ENCODE measurements at places on chromosomes 5 and 9.
A peak's percentile ranks its signal among the peaks of the same experiment; 100 is the strongest.

DNA sequence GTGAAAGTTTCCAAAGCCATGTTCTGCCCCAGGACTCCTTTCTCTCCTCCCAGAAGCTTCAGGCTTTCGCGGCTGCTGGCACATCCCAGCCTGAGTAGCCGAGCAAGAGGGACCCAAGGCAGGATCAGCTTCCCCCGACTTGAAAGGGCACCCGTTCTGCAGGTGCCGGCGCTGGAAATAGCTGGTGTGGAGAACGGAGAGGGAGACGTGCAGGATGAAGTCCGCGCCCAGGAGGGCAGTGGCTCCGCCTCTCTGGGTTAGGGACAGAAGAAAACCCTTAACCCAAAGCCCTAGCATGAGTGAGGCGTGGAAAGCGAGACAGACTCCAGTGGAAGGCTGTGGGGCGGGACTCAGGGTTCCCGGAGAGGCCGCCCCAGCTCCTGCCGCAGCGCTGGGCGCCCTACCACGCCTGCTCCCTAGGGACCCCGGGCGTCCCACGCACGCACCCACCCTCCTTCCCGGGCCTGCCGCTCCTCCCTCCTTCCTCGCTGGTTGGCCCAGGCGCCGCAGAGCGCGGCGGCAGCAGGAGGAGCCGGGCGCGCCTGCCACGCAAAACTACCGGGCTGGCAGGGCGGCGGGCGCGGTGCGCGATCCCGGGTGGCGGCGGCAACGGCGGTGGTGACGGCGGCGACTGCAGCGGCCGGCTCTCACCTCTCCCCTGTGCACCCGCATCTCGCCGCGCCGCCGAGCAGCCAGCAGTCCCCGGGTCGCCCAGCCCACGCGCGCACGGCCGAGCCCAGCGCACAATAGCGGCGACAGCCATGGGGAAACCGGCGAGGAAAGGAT is at the start of gene SLC1A1:
SLC1A1 (plus strand) TSS at position 550 of the 786 bp plus-strand sequence; CDS start at position 762, 212 bp downstream.
- DNase-seq, result peak; percentile 72

- no peak for DNase-seq
Observed at GRCh38 chr9:101571114-101571513, 23.7 kb downstream of the PPP3R2 start.

DNA sequence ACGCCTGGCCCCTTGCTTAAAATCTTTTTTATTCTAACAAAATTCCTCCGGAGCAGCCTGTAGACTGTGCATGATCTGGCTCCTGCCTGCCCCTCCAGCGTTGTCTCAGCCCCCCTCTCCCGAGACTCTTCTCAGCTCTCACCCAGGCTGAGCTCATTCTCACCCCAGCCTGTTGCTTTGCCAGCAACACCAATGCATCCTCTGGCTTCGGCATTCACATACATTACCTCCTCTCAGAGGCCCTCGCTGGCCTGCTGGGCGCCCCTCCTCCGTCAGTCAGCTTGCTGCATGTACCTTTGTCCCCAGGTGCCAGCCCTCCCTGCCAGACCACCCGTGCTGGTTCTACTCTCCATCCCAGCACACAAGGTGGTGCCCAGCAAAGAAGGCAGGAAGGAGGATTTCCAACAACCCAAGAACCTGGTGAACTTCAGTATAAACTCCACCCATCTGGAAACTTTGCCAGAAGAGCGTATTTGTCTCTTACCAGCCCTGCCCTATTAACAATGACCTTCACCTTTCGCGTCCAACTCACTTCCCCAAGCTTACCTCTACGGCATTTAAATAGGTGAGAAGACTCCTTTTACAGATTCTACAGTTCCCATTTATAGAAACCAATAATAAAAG is 35.0 kb downstream of the MYO10 start:
- DNase-seq, result no peak

- DNase-seq, result peak; percentile 19
Observed at GRCh38 chr5:180135967-180136629, 64.5 kb upstream of the RNF130 start.

GRCh38 chr5:43649256-43649655 is 46.3 kb downstream of the NNT start:
- DNase-seq, result no peak

DNA sequence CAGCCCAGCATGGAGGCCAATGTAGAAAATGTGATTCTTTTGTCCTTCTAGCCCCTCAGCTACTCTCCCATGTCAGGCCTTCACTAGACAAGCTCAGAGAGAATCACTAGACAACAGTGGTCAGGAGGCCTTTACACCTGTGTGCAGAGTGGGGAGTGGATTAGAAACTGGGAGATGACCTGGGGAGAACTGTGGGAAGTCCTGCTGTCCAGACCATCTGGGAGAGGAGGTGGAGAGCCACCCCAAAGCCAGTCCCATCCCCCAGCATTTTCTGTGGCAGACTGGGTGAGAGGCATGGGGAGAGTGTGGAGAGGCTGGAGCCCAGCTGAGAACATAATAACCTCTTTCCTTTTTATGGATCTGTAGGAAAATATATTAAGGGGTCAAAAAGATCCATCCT is 452.0 kb upstream of the DMAC1 start:
- no peak for DNase-seq

DNA sequence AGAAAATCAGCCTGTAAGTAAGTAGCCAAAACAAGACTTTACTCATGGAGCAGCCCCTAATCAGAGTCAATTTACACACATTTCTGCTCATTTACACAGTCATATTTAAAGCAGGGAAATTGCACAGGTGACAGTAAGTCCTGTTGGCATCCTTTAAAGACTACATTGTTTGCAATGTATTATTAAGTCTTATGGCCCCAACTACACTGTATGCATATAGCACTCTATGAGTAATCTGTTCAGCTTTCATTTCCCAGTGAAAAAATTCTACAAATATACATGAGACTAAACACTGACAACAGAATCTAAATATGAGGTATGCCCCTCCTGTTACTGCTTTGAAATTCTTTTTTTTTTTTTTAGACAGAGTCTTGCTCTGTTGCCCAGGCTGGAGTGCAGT is 19.7 kb downstream of the PPP6C start:
- no peak for DNase-seq
